ENCODE measurements at places on chromosomes 11 and 22.

DNA sequence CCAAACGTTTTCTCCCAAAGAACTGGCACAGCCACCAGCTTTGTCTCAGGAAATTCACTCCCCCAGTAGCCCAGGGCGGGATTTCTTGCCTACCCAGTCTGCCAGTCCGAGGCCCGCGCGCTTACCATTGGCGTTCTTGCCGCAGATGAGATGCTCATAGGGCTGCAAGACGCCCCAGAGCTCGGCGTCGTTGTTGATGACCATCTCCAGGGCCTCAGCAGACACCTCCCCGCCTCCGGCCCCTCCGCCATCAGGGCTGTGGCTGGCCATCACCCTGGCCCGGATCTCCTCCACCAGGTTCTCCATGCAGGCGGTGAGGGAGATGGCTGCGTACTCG is 1.3 kb downstream of the ABTB2 start:
- DNase-seq: no peak

- no peak for DNase-seq
Measured at GRCh38 chr11:2208691-2209369, 37.2 kb upstream of the TH start.

GRCh38 chr22:33076343-33076742 is 18.2 kb upstream of the SYN3 start:
- no peak for DNase-seq

GRCh38 chr11:57639321-57640067 is 10.2 kb downstream of the YPEL4 start:
- DNase-seq: no peak

DNA sequence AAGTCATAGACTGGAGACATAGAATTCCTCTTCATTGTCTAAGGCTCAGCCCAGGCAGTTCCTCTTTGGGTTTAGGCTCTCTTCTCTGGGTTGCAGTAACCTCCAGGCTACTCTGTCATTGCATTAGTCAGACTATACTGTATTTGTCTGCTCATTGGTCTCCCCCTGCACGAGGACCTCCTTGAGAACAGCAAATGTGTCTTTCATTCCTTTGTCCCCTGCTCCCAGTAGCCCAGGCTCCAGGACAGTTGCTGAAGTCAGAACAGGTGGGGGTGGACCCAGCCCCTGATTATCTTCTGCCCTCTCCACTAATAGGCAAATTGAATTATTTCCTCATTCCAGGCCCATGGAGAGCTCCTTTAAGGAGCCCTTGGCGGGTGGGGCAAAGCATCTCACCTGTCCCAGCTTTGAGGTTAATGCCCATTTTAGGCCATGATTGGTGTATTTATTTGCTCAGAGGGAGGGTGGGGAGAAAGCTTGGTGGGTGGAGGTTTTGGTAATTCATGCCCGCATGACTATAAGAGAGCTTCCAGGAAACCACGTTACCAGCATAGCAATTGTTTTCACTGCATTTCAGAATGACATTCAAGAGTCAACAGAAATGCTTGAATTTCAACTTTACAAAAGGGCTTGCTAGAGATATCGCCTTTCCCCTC is 40.9 kb downstream of the NAV2 start:
- DNase-seq: no peak

- no peak for DNase-seq
Measured at GRCh38 chr11:130692220-130692619, 224.1 kb downstream of the SNX19 start.

GRCh38 chr11:7332962-7333361 is 81.3 kb downstream of the SYT9 start:
- no peak for DNase-seq

DNA sequence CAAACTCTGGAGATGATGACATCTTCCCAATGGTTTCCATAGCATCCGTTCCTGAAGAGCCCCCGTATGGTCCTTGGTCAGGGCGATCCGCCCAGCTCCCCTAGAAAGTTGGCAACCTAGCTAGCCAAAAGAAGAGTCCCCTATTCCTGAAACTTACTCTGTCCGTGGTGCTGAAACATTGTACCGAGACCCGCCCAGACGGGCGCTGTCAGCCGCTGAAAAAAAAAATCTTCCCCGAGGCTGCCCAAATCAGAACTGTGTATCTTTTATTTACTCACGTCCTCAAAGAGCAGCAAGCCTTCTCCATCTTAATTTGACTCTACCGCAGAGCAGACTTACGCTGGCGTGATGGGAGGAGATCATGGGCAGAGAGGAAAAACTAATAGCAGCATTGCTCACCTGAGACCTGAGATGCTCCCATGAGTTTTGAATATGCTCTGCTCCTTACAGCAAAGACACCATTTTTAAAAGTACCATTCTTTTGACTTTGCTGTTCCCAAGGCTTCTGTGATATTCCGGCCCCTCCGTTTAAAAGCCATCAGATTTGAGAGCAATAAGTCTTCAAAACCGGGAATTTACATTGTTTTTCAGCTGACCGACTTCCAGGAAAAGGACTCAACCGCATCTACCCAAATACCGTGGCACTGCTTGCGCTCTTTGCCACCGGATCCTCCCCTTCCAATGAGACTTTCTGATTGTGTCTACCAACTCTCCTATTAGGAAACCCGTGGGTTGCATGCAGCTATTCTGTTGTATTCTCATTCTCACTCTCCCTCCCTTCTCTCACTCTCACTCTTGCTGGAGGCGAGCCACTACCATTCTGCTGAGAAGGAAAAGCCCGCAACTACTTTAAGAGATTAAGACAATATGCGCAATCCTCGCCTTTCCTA is at the start of gene SLC17A6:
Gene SLC17A6, plus strand, starts transcription at position 786 of the 890 bp plus-strand sequence. CDS start 153 bp downstream, outside the sequence.
- DNase-seq: peak; percentile 4

DNA sequence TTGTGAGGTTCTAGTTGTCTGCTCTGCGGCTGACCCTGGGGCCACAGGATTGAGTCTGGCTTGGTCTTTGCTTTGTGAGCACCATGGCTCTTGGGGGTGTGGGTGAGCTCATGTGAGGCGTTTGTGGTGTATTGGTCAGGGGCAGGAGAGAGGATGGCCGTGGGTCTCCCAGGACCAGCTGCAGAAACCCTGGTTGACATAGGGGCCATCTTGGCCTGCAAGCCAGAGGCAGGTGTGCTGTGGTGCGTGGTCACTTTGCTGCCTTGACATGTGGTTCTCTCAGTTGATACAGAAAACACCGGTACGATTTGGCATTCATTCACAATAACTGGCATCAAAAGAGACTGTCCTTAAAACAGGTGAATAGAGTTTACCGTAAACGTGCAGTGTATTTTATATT is 11.3 kb downstream of the PHRF1 start:
- DNase-seq: no peak

- no peak for DNase-seq
Measured at GRCh38 chr11:112881461-112881860, 79.8 kb upstream of the NCAM1 start.

- DNase-seq: no peak
Measured at GRCh38 chr11:28009388-28009787, 98.6 kb downstream of the KIF18A start.

DNA sequence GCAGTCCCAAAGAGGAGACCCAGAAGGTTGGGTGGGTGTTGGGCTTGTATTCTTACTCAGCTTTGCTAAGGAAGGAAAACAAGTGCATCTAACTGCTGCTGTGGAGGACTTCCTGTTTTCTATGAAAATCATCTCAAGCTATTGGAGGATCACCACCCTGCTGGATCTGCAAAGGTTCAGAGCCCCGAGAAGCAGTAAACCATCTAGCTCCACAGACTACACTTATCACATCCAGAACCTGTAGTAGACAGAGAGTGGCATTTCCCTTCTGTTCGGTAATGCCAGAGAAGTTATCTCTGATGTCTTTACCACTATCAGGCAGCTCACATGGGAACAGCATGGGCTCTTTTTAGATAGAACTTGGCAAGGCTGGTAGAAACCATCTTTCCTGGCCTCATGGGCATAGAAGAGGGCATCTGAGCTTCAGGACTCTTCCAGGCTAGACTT is 21.7 kb downstream of the KCNJ1 start:
- DNase-seq: peak; percentile 30

GRCh38 chr11:87432022-87432421 is 394.3 kb downstream of the TMEM135 start:
- no peak for DNase-seq

- peak; percentile 60 for DNase-seq
Measured at GRCh38 chr11:116930177-116930576, 92.8 kb upstream of the APOA1 start.

DNA sequence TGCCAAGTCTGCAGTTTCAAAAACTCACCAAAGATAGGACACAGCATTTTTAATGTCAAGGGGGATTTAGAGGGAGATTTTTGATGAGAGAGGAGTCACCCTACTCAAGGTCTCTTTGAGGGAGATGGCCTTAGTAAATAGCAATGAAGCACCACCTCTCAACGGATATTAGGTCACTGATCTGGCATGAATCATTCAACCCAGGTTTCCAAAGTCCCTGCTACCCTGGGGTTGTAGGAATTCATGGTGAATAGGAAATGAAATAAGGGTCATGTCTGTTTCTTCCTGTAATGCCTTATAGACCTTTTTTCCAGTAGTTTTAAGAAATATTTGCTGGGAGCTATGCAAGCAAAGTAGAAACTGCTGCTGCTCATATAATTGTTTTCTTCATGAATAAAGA is 2154.9 kb downstream of the LRRC4C start:
- no peak for DNase-seq

- DNase-seq: no peak
Measured at GRCh38 chr22:21032037-21032867, at the start of gene SLC7A4. TSS of gene SLC7A4 (minus strand) at chr22:21032561. CDS start at chr22:21031812, 749 bp downstream.

DNA sequence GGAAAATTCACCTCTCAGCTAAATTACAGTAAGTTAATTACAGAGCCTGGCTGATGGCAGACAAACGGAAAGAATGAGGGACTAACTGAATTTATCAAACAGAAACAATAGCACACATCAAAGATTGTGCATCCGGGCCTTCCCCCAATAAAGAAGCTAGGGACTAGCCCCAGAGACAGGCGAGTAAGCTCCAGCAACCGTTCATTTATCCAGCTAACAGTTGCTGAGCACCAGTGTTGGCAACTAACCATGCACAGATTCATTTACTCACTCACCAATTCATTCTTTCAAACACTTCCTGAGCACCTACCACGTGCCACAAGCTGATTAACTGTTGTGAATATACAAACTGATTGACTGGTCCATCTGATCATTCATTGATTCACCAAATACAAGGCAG is 51.2 kb downstream of the SMCO4 start:
- DNase-seq: no peak

DNA sequence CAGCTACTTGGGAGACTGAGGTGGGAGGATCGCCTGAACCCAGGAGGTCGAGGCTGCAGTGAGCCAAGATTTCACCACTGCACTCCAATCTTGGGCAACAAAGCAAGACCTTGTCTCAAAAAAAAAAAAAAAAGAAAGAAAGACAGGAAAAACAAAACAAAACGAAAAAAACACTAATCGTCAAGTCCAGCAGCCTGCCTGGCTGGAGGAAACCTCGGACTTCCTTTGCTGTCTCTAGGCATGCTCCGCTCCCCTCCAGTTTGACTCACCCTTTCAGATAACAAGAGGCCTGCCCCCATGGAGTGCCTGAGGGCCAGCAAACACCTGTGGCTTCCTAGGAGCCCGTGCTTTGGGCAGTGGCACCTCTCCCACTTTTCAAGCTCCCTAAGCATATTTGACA is 28.8 kb upstream of the CHKA start:
- no peak for DNase-seq

DNA sequence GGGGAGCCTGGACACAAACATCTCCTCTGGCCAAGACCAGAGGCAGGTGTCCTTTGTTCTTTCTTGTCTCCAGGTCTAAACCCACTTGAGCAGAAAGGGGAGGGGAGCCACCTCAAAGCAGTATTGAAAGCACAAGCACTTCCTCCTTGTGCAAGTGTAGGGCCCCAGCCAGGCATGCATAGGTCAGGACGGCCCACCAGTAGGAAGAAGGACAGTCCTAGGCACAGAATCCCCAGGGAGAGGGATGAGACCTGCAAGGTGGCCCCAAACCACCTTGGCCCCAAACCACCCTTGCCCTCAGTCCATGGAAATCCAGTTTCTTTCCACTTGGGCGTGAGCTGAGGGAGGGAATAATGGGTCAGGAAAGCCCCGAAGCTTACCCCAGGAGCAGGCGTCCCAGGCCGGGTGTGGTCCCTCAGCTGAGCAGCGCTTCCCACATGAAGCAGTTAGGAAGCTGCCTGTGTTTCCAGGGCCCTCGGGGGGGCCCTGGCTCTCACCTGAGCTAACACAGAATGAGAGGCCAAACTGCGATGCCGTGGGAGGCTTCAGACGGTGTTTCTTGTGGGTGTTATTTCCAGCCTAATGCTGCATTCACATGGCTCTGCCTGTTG is 20.4 kb upstream of the IGSF9B start:
- no peak for DNase-seq

DNA sequence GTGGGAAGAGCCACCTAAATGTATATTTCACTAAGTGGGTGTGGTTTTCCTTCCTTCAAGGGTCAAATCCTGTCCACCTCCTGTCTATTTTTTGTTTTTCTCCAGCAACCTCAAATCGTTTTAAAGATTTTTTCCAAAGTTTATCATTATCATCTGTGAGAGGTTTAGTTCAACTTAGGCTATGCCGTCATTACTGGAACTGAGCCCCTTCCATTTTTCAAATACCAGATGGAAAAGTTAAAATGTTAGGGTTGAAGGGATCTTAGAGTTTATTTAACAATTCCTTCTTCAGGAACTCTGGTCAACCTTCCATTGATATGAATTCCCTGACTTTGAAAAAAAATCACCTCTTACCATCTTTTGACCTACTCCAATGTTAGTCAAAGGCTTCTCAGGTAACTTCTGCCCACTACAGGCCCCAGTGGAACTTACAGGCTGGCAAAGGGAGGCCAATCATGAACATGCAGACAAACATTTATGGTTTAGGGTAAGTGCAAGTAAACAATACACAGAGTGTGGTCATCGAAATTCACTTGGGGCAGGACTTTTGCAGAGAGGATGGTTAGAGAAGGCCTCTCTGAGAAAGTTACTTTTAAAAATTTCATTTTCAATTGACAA is 45.2 kb downstream of the SYN3 start:
- no peak for DNase-seq

DNA sequence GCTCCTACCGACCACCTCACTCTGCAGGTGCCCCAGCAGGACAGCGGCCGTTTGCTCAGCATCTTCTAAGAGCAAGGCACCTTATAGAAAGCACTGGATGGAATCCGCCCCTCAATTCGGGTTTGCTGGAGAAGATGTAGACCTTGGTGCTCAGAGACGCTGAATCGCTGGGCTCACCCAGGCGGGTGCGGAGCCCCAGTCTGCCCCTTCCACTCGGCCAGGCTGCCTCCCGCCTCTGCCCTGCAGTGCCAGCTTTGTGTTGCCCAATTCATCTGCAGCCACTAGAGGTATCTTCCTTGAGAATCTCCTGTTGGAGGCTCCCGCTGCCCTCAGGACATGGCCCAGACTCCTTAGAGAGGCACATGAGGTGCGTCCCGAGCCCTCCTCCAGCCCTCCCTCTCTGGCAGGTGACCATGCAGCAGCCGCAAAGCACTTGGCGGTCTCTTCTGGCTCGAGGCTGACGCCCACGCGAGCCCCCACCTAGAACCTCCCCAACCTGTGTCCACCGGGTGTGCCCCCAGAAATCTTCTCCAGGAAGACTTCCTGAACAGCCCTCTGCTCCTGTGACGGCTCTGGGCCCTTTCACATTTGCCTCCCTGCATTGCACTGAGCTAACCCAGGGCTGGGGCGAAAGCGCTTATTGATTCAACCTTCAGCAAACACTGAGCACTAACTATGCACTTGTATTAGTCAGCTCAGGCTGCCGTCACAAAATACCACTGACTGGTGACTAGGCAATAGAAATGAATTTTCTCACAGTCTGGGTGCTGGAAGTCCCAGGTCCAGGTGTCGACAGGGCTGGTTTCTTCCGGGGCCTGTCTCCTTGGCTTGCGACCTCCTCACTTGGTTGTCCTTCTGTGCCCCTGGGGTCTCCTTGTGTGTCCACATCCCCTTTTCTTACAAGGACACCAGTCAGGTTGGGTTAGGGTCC is 117.5 kb downstream of the WNT7B start:
- DNase-seq: no peak

Measured in CD4-positive, alpha-beta memory T cell (primary cell).